Left lobe of liver (tissue), 2 donors: ENCODE measurements at places on chromosomes 13 and 19.

DNA sequence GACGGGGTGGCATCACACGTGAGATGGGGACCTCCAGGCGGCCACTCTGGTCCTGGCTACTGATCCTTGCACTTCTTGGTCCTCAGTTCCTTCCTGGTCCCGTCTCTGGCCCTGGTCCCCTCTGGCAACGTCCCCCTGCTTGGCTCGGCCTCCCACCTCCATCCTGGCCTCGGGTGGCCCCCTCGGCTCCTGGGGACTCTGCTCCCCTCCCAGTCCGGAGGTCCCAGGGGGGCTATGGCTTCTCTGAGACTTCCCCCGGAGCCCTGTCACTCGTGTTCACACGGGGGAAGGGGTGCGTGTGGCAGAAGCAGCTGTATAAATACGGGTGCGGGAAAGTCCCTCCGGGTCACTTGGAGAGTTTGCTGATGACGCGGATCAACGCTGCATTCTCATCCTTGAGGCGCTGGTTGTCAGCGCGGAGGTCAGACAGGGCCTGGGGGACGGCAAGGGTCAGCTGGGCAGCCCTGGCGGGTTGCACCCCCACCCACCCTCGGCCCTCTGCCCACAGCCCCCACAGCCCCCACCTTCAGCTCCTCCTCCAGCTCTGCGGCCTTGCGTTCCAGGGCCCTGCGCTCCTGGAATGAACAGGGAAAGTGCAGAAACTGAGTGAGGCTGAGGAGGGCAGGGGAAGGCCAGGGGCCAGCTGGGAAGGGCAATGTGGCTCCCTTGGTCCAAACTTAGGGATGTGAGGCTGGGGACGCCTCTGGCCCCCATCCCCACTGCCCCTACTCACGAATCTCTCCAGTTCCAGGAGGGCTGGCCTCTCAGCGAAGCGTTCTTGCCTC is 15.6 kb downstream of the EPS8L1 start:
- no peak for DNase-seq

DNA sequence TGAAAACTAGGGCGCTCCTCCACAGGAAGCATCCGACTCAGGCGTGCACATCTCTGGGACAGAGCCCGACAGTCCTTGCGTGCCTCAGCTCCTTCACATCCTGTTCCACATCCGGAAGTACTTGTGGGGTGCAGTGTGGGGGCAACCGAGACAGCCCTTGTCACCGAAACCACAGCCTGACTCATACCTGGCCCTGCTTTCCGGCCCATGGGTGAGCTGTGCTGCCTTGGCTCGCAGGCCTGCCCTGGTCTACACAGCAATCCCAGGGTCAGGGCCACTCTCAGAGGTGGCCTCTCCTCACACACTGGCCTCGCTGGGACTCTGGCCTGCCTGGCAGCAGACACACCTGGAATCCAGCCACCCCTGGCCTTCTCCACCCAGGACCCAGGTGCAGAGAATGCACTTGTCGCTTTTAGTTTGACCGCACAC is 100.4 kb downstream of the STK24 start:
- peak; percentile 97 for DNase-seq

DNA sequence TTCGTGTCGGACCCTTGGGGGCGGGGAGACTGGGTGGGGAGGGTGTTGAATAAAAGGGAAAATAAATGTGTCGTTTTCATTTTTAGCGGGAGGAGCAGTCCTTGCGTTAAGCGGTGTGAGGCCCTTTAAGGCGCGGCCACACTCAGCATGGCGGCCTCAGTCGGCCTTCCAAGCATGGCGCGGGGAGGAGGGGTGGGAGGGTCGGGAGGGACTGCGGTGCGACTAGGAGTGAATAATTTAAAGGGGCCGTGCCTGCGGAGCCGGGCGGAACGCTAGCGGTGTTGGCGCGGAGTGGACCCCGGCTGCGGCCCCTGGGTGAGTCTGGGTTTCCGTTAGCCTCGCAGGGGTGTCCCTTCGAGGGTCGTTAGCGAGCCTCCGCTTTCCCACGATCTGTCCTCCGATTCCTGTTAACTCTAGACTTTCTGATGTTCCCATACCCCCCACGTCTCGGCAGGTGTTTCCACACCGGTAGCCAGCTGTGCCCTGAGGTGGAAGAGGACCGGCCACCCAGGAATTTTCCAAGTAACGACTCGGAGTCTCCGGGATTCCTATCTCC is 1.5 kb upstream of the PNPLA6 start:
- peak; percentile 89 for DNase-seq

- peak; percentile 93 for DNase-seq
Measured at GRCh38 chr19:11197291-11198174, at the start of gene KANK2. Gene KANK2, minus strand, starts transcription at chr19:11197545. Its CDS starts 3,034 bp downstream, at chr19:11194511.

- no peak for DNase-seq
Measured at GRCh38 chr13:22162889-22163288, 492.0 kb downstream of the FGF9 start.

GRCh38 chr13:53807251-53807834 is 778.7 kb downstream of the OLFM4 start:
- DNase-seq = no peak

DNA sequence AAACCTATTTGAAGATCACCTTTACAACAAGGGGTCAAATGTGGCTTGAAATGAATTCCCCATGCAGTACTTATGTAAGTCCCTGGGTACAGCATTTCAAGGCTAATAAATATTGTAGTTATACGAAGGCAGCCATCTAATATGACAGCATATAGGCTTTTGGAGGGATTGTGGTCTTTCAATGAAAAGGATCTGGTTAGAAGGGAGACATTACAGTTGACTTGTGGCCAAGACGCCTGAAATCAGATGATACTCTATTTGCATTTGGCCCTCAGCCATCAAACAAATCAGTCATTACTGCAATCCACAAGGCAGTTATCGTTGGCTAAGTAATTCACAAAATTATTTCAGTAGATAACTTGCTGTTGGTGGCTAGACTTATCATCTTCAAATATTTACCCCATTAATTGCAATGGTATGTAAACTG is 242.7 kb downstream of the DCLK1 start:
- no peak for DNase-seq

GRCh38 chr19:40982594-40983101 is 8.4 kb upstream of the CYP2B6 start:
- peak; percentile 89 for DNase-seq

DNA sequence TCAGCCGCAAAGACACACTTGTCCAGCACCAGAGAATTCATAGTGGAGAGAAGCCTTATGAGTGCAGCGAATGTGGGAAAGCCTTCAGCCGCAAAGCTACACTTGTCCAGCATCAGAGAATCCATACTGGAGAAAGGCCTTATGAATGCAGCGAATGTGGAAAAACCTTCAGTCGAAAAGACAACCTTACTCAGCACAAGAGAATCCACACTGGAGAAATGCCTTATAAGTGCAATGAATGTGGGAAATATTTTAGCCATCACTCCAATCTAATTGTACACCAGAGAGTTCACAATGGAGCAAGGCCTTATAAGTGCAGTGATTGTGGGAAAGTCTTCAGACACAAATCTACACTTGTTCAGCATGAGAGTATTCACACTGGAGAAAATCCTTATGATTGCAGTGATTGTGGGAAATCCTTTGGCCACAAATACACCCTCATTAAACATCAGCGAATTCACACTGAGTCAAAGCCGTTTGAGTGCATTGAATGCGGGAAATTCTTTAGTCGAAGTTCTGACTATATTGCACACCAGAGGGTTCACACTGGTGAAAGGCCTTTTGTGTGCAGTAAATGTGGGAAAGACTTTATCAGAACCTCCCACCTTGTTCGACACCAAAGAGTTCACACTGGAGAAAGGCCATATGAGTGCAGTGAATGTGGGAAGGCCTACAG is 6.8 kb downstream of the ZNF134 start:
- DNase-seq = no peak

GRCh38 chr13:46982856-46983582 is 86.2 kb upstream of the HTR2A start:
- no peak for DNase-seq

- no peak for DNase-seq
Measured at GRCh38 chr13:105207572-105208293, 1327.7 kb downstream of the EFNB2 start.

GRCh38 chr19:38723990-38724854 is 20.1 kb downstream of the CAPN12 start:
- DNase-seq = no peak

GRCh38 chr13:60787083-60787482 is 390.1 kb downstream of the TDRD3 start:
- DNase-seq = no peak

DNA sequence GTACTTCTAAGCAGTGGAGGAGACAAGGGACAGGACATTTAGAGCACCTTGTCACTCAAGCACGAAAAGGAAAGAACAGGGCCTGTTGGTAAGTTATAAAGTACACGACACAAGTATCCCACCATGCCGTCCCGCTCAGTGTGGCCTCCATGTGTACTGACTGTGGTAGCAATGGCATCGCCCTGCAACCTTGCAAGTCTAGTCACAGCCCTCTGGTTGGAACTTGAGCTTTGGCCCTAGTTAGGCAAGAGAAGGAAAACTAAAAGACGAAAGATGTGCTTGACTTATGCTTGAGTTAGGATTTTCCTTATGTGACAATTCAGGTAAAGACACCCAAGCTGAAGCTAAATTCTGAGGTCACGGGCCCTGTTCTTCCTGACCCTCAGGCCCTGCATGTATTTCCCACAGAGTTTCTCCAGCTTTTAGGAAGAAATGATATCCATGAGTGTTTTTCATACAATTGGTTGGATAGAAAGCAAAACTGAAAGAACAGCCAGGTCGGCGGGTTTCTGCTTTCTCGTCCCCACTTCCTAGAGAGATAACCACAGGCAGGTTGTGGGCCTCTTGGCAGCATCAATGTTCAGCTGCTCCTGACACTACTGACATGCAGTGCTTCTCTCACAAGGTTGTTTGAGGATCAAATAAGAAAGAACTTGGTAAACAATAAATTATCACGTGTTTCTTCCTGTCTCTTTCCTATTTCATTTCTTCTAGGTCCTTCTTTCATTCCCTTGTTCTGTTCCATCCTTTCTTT is 216.2 kb downstream of the IRS2 start:
- DNase-seq = no peak

DNA sequence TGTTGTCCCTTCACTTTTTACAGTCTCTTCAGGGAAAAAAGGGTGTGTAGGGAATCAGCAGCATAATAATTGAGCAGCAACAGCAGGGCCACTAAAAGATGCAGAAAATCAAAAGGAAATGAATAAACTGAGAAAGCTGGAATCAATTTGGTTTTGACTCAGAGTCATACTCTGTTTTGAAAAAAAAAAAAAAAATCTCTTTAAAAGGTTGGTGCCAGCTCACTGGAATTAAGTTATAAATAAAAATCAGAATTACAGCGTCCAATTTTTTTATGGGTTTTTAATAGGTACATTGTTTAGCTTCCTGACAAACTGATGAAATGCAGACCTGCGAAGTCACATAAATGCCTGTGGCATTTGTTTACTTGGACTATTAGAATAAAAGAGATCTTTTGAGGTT is 231.9 kb downstream of the COG6 start:
- DNase-seq = no peak

- no peak for DNase-seq
Measured at GRCh38 chr19:55047951-55048350, 9.9 kb upstream of the GP6 start.

DNA sequence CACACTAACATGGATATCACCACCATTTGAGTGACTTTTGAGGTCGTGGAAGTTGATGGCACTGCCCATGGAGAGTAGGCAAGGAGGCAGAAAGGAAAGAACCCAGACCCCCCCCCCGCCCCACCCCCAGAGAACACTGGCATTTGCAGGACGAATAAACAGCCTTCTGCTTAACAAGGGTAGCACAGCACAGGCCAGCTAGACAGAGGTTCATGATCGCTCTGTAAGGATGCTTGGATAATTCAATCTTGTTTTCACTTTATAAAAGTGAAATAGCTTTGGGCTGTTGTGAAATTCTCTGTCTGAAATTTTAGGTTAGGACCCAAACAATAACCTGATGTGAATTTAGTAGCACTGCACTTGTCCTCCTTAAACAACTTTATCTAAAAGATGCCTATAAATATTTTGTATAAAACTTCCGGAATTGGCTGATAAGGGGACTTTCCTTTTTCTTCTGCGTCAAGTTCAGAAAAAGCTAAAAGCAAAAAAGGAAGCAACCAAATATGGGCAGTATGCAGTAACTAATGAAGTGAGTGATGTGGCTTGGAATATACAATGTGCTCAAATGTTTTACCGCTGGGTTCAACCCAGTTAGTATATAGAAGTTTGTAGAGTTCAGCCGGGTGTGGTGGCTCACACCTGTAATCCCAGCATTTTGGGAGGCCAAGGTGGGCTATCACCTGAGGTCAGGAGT is 163.7 kb downstream of the SHISA2 start:
- DNase-seq = no peak

DNA sequence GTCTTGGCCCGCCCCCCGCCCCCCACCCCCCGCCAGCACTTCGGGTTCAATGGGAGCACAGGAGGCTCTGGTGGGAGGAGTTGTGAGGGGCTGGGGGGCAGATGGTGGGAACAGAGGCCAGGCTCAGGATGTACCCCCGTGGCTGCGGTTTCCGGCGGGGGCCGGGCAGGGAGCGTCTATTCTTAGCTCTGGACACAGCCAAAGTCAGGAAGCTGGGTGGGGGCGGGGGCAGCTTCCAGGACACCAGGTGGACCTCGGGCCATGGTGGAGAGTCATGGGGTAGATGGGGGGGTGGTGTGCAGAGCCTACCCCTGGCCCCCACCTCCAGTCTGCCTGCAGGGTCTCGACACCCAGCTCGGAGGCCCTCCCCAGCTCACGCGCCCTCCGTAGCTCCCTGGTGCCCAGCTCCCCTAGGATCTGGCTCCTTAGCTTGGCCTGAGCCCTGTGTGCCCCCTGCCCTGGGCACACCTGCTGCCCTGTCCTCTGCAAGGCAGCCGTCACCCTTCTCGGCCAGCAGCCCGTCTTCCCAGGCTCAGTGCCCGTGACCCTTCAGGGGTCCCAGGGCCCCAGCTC is 2.2 kb upstream of the TBXA2R start:
- DNase-seq = no peak

DNA sequence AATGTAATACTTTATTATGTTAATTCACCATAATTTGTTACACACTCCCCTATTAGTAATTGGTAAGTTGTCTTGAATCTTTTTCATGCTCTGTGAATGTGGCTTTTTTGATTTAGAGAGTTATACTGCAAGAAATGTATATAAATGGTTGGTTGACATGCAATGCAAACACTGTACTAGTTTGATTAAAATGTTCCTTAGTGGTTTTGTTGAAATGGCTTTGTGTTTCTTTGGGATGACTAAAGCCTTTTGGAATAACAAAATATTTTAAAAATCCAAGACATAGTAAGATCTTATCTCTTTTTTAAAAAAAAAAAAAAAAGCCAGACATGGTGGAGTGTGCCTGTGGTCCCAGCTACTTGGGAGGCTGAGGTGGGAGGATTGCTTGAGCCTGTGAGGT is 10.5 kb downstream of the LAMP1 start:
- no peak for DNase-seq

DNA sequence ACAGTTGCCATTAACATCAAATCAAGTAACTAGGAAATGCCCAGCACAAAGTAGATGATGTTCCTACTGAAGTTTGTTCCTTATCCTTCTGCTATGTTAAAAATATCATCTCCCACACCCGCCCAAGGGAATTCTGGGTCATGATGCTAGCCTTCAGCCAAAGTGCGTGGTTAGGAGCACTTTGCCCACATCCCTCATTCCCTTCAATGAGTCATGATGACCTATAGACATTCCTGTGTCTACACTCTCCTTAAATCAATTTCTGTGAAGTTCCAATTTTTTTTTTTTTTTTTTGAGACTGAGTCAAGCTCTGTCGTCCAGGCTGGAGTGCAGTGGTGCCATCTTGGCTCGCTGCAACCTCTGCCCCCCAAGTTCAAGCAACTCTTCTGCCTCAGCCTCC is 17.0 kb downstream of the RXFP2 start:
- DNase-seq = no peak
